ENCODE measurements at places on chromosomes 2 and 18.

DNA sequence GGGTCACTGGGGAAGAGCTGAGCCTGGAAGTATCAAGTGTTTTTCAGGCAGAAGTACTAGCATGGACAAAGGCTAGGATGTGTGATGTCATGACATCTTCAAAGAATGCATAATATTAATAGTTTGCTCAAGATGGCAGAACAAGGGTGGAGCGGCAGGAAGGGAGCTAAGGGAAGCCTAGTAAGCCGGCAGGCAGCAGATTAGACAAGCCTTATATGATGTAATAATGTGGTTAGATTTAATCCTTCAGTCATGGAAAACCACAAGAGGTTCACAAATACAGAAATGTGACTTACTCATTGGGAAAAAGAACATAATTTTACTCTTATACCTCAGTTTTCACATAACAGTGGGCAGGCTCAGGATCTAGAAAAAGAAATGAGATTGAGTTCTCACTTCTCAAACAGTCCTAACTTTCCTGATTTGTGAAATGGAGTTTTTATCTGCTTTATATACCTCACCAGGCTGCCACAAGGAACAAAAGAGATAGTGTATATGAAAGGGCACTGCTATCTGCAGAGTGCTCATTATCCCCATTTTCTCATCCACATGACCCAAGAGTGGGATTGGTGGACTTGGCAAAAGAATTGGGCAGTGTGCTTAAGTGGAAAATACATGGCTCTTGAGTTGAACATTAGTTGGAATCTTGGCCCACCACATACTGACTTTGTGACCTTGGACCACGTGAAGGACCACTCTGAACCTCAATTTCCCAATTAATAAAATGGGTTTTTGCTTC is 89.1 kb upstream of the LHCGR start:
- peak; percentile 41 for DNase-seq

DNA sequence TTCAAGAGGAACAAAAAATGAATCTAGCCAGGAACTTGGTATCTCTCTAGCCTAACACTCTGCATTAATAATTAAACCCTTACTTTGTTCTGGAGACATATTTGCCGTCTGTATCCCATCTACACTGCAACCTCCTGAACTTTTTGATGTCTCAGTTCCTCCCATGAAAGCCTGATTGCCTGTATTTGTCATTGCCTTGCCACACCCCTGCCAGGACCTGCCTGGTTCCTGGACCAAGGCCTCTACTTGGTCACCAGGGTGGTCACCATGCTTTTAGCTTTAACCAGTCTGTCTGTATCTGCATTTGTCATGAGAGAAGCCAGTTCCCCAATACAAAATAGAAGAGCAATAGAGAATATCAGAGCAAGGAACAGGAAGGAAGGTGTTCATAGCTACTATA is 58.8 kb upstream of the NOL4 start:
- DNase-seq, result no peak

- DNase-seq, result no peak
Measured at GRCh38 chr2:242011167-242011513, 141.6 kb downstream of the RTP5 start.

DNA sequence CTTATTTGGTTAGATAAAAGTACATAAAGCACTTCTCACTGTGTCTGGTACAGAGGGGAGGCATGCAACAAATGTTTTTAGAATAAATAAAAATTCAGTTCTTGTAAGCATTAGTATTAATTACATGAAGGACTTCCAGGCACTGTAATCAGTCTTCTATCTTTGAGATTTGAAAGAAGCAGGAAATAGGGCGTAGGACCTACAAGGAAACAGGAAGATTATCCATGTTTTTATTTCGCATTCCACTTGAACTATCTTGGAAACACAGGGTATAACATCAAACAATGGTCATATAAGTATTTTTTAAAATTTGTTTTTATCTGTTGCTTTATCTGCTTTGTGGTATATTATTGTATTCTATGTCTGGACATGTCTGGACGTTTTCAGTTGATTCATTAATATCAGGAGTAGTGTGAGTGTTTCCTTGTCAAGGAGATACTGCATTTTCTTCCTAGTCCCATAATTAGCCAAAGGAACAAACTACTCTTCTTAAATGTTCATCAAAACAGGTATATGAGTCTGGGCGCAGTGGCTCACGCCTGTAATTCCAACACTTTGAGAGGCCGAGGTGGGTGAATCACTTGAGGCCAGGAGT is 32.5 kb downstream of the BMPR2 start:
- no peak for DNase-seq

DNA sequence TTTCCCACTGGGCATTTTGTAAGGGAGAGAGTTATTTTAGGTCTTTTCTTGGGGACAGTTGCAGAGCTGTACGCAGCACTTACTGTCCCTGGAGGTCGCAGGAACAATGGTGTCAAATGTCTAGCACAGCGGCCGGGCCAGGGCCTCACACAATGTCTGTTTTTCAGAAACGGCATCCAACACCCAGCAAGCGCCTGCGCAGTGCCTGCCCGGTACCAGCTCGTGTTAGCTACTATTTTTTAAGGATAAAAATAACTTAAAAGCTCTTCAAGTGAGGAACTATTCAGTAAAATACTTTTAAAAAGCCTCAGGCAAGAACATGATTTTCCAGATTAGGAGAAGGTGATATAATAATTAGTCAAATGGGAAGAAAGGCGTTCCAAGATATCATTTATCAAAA is 90.0 kb downstream of the MBP start:
- DNase-seq, result no peak

GRCh38 chr2:215607766-215608165 is 171.9 kb upstream of the FN1 start:
- peak; percentile 26 for DNase-seq

DNA sequence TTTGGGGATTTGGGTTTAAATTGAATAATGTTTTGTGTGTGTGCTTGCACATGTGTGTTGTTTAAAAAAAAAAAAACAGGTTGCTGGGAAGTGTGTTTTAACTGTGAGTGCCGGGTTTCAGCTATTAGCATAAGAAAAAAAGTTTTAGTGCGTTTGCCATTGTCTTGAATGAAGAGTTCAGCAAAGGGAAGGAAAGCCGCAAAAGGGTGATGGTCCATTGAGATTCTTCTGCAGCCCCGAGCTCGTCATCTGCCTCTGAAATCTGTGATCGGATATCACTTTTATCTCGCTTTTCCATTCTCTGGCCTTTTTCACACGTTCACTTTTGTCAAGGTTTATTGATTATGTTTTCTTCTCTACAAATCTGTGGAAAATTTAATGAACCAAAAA is 4.7 kb downstream of the GLI2 start:
- no peak for DNase-seq

- DNase-seq, result no peak
Measured at GRCh38 chr18:78753240-78753639, 226.4 kb upstream of the SALL3 start.

- no peak for DNase-seq
Measured at GRCh38 chr2:43486603-43487002, 109.2 kb downstream of the THADA start.

GRCh38 chr2:199019898-199020507 is 437.7 kb downstream of the SATB2 start:
- peak; percentile 43 for DNase-seq

DNA sequence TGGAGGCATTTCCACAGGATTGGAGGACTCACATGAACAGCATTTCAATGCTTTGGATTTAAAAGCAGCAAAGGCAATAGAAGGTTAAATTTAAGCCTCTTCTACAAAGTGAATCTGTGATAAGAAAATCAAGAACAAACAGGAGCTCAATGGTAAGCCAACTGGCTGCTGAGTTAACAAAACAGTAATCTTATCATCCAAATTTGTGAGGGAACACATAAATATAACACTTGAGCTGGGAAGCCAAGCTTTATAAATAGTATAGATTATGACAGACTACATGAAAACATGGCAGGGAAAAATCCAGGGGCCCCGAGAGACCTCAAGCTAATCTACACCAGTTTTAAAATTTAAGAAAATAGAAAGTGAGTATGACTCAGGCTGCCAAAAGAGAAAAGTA is 108.5 kb upstream of the PGAP1 start:
- DNase-seq, result no peak

DNA sequence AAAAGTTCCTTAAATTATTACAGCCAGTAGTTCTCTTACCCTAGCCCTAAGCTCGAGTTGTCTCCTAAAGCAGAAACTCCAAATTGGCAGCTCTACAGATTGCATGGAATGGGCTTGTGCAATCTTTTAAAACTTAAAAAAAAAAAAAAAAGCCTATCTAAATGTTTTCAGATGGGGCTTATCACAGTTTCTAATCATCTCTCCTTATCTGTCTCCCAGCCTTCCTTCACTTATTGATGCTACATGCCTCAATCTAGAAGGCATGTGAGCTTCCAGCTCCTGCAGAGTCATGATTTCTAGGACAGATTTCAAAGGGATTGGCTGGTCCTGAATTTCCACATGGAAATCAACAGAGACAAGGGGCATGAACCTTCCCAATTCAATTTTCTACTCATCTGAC is 33.1 kb upstream of the PELI1 start:
- DNase-seq, result peak; percentile 1

DNA sequence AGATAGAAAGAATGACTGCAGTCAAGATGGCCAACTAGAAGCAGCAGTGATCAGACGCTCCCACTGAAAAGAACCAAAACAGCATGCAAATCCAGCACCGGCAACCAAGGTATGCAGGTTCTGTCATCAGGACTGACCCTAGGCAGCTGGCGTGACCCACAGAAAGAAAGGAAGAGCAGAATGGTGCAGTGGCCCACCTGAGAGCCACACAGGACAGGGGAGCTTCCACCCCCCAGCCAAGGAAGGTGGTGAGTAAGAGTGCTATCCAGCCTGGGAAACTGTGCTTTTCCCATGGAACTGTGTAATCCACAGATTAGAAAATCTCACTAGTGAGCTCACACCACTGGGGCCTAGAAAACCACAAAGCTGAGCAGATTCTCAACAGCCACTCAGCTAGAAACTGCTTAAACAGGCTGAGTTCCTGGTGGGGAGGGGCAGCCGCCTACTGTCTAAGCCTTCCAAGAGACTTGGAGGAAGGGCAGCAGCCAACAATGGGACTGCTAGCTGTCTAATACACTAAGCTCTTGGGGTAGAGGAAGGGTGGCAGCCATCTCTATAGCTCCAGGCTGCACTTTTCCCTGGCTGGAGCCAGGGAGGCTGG is 127.9 kb downstream of the EVA1A start:
- DNase-seq, result no peak

- DNase-seq, result no peak
Measured at GRCh38 chr2:78237704-78238103, 715.5 kb upstream of the LRRTM4 start.

DNA sequence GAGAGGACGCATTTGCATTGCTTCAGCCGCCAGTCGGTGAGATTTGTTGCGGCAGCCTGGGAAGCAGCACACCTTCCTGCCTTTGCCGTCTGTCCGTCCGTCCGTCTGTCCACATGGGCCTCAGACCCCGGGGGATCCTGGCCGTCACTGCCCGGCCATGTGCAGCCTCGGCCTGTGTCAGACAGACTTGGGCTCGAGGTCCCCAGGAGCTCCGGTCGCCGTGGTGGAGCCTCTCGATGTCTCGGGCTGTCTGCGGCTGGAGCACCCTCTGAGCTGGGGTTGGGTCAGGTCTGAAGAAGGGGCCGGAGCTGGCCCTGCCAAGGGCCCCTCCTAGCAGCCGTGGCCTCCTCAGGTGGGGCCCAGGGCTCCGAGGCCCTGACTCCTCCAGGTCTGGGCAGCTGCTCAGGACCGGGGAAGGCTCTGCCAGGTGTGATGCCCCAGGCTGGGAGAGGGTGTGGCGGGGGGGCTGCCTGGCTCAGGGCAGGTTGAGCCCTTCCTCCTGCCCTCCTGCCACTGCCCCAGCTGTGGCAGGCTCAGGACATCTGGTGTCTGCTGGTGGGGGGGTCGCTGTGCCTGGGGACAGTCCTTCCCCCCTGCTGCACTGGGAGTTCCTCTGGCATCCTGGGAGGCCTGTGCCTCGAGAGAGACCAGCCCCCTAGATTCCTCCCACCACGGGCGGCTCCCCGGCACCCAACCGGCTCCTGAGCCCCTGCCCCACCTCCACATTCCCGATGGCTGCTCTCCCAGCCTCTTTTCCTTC is 11.8 kb downstream of the NEU4 start:
- DNase-seq, result no peak

DNA sequence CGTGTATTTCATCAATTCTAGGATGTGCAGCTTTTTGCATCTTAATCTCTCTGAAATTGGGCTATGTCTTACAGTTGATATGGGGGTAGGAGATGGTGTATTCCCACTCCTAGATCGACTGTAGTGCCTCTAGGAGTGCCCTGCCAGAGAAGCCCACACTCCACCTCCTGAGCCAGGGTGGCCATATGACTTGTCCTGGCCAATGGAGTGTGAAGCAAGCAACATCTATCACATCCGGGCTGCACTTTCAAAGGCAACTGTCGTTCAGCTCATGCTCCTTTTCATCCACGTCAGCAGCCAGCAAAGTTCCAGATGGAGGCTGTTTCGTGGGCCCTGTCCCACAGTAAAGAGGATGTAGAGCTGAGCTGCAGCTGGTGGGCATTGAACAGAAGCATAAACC is 149.4 kb upstream of the SLC1A4 start:
- DNase-seq, result no peak

GRCh38 chr2:234841321-234842015 is 110.3 kb upstream of the SH3BP4 start:
- no peak for DNase-seq

DNA sequence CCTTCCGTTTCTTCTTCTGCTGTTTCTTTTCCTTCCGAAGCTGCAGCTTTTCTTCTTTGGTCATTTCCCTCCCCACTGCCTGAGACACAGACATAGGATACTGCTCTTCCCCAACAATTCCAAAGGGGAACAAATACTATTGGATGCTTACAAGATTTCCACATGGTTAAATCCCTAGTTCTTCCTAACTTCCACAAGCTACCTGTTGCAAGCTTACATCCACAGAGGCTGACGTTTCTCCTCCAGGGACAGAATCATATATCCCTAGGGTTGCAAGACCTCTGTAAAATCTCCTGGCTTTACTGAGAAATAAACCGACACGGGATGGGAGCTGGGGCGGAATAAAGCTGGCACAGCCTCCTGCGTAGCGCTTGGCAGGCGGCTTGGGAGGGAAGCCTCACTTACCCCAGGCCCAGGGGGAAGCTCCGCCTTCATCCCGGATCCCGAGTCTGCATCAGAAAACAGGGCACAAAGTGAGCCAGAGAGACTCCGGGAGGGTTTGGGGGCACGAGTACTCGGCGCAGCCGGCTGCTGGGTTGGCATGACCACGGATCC is 590 bp downstream of the EIF2B4 start:
- DNase-seq, result peak; percentile 64

DNA sequence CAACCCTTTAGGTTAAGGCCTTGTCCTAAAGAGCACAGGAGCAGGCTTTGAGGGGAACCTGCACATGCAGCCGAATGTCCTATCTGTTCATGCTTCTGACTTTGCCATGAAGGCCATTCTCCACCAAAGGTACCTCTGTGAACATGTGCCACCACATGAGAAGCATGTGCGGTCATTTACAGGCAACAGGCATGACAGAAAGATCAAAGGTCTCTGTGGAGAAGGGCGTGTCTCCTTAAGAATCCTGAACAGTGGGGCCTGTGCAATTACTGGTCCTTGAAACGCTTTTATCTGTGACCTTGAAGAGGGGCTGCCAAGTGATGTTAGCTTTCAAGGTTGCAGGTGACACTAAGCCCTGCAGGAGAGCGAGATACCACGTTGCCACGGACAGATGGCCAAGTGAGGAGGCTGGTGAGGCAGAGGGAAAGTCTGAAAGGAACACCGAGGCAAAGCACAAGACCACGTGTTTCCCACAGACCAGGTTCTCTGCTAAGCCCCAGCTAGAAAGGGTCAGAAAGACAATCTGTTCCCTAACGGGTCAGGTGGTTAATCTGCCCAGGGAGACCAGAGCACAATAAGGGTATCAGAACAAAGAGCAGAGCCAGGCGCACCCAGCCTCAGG is 19.5 kb upstream of the POMC start:
- DNase-seq, result no peak

- peak; percentile 12 for DNase-seq
Measured at GRCh38 chr2:142218471-142218870, 87.7 kb upstream of the LRP1B start.

GRCh38 chr2:43039376-43040080 is 186.9 kb downstream of the ZFP36L2 start:
- DNase-seq, result no peak
